ENCODE measurements at places on chromosomes 1 and 21.

GRCh38 chr1:220884109-220884980 lies 5.1 kb downstream of the HLX start:
- no peak for DNase-seq

DNA sequence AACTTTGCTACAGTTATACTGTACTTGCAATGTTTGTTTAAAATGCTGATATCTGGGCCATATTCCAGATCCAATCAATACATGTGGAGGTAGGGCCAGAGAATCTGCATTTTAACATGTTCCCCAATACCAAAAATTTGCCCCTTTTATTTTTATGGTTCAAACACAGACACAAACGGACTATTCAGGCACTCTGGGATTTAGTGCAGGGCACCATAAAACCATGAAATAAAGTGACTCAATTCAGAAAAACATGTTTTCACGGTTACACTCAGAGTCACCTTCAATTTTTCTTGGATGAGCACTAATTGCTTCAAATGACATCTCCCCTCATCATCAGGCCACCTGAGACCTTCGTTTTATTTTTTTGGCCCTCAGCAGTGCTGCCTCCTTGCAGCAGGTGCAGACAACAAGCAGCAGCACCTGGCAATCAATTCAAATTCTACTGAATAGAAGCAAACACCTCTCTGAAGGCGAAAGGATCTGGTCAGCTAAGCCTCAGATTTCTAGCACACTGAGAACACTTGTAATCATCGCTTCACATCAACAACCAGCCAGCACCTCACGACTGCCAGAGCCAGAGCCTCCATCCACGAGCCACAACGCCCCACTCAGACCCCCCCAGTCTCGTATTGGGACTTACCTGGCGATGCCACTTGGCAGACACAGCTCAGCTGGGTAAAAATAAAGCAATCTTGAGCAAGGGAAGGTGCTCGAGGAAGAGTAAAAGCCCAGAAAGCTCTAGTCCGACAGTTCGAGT lies 1.1 kb downstream of the ERO1B start:
- no peak for DNase-seq

DNA sequence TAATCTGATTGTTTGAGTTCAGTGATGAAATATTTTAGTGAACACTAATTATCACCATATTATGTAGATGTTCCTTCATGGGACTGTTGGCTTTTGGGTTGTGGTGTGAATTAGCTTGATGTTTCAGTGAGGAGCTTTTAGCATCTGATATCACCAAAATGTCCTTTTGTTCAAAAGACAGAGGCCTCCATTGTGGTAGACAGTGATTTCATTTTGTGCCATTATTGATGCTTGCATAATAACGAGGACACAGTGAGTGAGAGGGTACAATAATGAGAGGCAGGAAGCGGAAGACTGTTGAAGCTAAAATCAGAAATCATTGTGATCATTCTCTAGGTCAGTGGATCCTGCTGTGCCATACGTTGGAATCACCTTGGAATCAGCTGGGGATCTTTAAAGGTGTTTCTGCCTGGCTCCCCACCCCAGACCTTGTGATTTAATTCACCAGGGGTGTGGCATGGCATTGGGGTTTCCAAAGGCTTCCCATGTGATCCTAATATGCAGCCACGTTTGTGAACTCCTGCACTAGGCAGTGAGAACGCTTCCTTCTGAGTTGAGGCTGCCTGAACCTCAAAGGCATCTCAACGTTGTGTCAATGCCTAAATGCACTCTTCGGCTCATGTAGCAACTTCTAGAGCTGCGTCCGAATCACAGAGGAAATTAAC lies 82.1 kb upstream of the KIF1B start:
- no peak for DNase-seq

GRCh38 chr1:56973923-56974742 lies 8.3 kb upstream of the C8B start:
- DNase-seq: no peak

GRCh38 chr1:158646465-158646864 lies 40.0 kb downstream of the SPTA1 start:
- DNase-seq: no peak

DNA sequence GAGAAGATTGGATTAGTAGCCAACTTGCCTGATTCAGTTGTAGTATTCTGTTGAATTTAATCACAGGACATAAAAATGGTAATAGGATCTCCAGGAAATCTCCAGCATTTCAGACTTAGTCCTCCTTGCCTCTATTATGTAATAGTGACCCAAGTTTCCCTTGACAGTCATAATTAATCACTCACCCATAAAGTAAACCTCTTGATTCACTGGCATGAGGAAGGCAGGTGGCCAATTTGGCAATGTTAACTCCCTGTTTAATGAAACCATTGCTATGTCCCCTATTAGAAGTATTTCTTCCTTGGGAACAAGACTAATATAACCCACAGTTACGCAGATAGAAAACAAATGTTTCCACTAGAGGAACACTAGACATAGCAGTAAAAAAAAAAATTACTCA lies 604.8 kb upstream of the CXADR start:
- DNase-seq: no peak

- DNase-seq: no peak
Observed at GRCh38 chr1:226706684-226707083, 32.4 kb downstream of the ITPKB start.

DNA sequence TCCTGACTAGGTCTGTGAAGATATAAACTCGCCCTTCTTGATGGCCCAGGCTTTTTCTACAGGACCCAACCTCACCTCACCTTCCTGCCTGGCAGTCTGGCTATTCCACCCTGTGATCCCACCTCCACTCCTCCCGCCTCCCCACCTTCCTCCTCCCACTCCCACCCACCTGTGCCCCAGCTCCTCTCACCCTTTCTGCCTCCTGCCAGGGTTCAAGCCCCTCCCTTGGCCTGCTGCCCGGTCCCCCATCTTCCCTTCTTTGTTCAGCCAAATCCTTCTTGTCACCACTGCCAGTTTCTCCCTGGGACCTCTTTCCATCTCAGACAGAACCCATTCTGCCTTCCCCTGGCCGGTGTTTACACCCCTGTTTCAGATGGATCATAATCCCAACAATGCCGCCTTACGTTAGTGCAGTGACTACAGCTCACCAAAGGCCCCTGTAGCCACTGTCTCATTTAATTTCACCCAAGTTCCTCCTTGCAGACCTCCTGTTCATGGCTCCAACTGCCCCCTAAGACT lies 127.5 kb upstream of the EDN2 start:
- DNase-seq: no peak

GRCh38 chr1:214324896-214325800 lies 44.2 kb downstream of the SMYD2 start:
- no peak for DNase-seq

DNA sequence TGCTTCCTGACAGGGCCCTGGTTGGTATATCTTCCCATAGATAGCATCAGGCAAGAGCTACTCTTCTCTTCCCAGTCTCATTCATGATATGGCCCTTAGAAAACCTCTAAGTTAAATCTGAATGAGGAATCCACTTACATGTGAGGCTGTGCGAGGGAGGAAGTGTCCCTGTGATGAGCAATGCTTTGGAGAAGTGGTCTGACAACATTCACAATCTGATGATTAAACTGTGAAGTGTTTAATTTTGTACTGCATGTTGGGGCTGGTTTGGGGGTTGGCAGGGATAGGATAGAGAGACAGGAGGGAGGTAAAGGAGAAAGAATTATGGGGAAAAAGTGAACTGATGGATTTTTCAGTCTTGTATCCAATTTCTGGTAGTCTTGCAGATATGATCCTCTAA lies 421.2 kb upstream of the DAB1 start:
- no peak for DNase-seq

DNA sequence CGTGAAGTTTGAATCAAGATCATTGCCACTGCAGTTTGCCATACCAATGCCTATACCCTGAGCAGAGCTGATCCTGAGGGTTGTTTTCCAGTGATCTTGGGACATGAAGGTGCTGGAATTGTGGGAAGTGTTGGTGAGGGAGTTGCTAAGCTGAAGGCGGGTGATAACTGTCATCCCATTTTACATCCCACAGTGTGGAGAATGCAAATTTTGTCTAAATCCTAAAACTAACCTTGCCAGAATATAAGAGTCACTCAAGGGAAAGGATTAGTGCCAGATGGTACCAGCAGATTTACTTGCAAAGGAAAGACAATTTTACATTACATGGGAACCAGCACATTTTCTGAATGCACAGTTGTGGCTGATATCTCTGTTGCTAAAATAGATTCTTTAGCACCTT lies 78.6 kb downstream of the FMN2 start:
- DNase-seq: no peak

GRCh38 chr1:28602536-28603439 lies 10.7 kb downstream of the RAB42 start:
- DNase-seq: no peak

DNA sequence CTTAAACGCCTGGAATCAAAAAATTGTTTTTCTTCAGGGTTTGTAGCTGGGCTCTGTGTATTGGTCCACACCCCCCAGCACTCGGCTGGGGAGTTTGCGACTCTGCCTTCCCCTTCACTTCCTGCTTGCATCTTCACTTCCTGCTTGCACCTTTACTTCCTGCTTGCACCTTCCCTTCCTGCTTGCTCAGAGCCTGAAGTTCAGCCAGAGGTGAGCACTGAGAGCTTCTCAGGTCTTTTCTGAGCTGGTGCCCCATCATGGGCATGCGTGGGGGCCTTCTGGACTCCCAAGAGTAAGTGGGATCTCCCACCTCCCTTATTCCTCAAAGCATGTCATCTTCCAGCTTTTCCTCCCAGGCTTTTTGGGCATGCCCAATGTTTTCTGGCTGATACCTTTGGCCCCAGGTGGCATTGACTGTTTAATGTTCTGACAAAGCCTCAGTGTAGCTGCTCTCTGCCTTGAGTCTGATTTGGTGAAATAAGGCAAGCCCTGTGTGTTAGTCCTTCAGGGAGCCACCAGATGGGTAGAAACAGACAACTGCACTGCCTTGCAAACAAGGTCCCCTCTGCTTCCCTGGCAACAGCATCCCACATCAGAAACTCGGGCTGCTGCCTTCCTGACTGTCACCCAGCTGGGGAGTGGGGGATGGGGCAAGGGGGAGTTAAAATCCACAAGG lies 3.5 kb downstream of the KRTAP10-2 start:
- no peak for DNase-seq

DNA sequence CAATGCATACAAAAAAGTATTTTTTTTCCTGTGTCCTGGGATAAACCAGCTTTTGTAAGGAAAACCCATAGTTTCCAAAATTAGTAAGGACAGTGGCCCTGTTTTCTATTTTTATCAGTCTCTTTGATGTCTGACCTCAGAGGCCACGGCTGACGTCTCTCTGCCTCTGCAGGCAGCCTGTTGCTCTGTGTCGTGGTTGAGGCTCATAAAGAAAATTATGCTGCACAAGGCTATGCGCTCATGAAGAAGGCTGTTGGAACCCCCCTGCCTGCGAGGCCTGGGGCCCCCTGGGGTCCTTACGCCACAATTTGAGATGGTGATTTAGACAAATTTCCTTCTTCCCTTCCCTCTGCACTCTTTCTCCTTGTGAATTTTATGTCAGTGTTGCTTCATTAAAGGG lies 48.9 kb downstream of the AGPAT3 start:
- DNase-seq: no peak

- DNase-seq: no peak
Observed at GRCh38 chr1:174966008-174966572, 33.7 kb upstream of the CACYBP start.

GRCh38 chr1:222920169-222920568 lies 105.3 kb downstream of the DISP1 start:
- DNase-seq: no peak

DNA sequence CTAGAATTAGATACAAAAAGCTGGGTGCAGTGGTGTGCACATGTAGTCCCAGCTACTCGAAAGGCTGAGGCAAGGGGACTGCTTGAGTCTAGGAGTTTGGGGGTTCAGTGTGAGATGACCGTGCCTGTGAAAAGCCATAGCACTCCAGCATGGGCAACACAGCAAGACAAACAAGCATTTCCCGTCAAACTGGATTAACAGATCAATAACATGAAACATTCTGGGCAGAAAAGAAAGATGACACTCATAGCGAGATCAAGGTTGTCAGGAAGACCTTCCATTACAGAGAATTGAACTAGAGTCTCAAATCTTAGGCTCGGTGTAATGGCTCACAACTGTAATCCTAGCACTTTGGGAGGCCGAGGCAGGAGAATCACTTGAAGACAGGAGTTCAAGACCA lies 14.0 kb downstream of the TFB2M start:
- DNase-seq: no peak

- no peak for DNase-seq
Observed at GRCh38 chr1:224273641-224274040, 56.3 kb downstream of the NVL start.
